ENCODE measurements at places on chromosomes 6 and 20.
A peak's percentile ranks its signal among the peaks of the same experiment; 100 is the strongest.

- no peak for DNase-seq
These were observed 24.9 kb upstream of the PLN start for GRCh38 chr6:118523216-118523615.

DNA sequence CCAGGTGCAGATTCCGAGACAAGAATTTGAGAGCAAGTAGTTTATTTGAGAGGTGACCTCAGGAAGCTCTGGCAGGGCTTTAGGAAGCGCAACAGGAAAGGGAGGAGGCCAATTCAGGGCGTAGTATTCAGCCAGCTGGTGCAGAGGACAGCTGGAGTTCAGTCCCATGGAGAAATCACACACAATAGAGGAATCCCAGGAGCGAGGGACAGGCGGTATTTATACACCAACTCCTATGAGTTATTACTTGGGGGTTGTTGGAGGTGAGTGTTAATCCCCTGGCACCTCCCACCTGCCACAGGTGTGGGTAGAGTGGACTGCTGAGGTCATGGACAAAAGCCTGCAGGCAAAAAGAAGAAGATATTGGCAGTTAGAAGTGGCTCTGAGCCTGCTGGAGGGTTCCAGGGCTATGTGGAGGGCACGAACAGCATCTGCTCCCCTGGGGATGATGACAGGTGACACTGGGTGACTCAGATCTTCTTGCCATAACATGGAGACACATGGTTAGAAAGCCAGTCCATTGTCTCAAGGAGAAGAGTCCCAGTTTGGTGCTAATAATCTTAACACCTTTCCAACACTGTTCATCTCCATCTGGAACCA, 13.9 kb upstream of the SULF2 start:
- DNase-seq: no peak

DNA sequence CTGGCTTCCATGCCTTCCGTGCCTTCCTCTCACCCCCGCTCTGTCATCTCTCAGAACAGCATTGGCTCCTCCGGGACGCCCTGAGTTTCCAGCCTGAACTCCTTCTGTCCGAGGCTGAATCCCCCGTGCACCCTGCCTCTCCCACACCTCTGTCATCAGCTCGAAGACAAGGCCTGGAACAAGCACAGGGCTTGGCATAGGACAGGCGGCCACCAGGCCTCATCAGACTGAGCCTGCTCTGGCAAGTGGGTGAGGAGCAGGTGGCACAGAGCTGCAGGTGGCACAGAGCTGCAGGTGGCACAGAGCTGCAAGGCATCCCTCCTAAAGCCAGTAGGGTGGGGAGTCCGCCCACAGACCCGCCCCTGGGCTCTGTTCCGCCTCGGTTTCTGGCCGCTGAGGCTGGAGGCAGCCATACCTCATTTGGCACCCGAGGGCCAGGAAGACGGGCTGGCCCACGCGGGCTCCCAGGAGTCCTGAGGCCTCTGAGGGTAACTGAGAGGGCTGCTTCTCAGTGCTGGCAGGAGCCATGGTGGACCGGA, 60.2 kb downstream of the EZR start:
- DNase-seq: no peak

GRCh38 chr6:101630941-101631340, 237.4 kb downstream of the GRIK2 start:
- no peak for DNase-seq

GRCh38 chr6:15366003-15366535, 120.2 kb downstream of the JARID2 start:
- no peak for DNase-seq

GRCh38 chr6:31897612-31898382, at the start of gene EHMT2:
EHMT2 (minus strand) TSS chr6:31897698; CDS start chr6:31897677, 21 bp downstream.
- DNase-seq: peak; percentile 89

GRCh38 chr6:48840896-48841295, 622.2 kb downstream of the MMUT start:
- no peak for DNase-seq

GRCh38 chr20:23095499-23095898, 9.4 kb upstream of the CD93 start:
- peak; percentile 43 for DNase-seq

- no peak for DNase-seq
These were observed 52.5 kb downstream of the HLA-A start for GRCh38 chr6:29994826-29995225.

All from suppressor macrophage treated with lipopolysaccharide for 4 hours (primary cell).